ENCODE measurements at places on chromosomes 1 and 21.

- no peak for DNase-seq
Observed at GRCh38 chr21:45373991-45374816, 30.8 kb upstream of the COL18A1 start.

DNA sequence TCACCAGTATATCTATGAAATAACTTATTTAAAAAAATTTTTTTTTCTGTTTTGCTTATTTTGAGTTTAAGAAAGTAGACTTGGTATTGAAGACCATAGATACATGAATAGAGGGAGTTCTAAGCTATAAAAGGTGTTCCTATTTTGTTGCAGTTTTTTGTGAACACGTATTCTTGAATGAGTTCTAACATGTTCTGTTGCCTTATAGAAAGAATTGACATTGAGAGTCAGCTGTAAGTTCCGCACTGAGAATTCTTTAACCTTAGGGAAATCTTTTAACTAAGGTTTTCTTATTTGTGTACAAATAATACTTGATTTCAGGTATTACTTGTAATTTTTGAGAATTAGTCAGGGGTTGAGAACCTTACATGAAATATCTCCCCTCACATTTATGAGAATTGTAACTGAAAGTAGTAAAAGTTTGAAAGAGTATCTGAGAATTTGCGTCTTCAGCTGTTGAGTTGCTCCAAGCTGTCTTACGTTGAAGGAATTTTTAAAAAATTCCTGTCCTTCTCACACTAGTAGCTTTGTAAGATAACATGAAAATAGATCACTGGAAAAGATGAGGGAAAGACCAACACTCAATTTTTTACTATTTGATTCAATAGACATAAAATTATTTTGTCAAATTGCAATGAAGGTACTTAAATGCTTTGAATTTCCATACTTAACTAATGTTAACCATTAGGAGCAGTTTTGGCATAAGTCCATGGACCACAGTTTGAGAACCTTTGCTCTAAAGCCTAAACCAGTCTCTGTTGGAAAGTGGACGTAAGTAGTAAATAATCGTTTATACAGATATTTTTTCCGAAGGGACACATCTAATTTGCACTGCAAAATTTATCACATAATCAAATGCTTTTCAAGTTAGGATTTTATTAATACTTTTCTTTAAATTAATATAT is 3.8 kb downstream of the DR1 start:
- peak; percentile 9 for DNase-seq

GRCh38 chr1:98979463-98979862 is 25.2 kb downstream of the PLPPR5 start:
- DNase-seq, result no peak

- peak; percentile 94 for DNase-seq
Observed at GRCh38 chr1:214476229-214476985, 75.0 kb downstream of the PTPN14 start.

DNA sequence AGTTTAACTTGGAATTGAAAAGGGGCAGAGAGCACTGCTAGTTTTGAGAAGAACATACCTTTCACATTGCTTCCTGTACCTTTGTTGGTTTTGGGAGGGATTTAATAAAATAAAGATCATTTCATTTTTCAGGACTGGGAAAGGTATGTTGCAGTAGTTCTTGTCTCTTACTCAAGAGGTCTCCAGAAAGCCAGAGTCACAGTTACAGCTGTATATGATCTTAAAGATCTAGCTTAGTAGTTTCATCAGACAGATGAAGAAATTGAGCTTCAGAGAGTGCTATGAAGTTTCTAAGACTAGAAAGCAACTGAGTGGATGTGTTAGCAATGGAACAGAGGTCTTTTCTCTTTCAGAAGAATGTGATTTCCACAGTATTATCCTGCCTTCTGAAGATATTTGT is 1.0 kb downstream of the OR10K2 start:
- DNase-seq, result no peak

DNA sequence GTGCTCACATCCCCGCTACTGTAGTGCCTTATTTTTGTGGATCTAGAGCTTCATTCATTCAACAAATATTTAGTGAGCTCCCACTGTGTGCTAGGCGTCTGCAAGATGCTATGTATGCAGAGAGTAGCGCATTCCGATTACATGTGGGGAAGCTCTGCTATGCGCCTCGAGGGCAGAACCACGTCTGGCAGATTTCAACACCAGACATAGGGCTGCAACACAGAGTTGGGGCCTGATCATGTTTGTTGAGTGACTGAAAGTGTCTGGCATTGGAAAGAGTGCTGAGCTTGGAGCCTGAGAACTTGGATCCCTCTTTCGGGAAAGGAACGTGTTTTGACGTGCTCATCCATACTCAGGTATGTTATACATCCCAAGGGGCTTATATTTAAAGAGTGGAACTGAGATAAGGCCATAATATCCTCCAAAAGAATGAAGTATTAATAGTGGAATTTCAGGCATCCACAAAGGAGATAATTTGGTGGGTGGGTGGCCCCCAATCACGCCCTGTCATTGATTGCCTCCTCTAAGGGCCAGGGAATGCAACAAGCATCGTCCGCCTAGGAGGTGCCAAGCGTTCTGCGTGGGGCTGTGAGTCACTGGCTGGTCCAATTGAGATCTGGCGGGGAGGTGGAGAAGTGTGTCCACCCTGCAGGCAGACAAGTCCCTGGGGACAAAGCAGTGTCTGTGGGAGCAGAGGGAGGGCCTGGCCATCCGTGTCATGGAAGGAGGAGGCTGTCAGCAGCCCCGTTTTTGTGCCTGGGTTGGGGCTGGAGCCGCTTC is 62.8 kb upstream of the ZBTB40 start:
- DNase-seq, result no peak

- DNase-seq, result no peak
Observed at GRCh38 chr1:211382182-211382713, 55.6 kb downstream of the TRAF5 start.

- DNase-seq, result peak; percentile 83
Observed at GRCh38 chr21:33682992-33683627, 40.8 kb downstream of the ITSN1 start.

- no peak for DNase-seq
Observed at GRCh38 chr1:201903135-201903534, 14.4 kb downstream of the SHISA4 start.

DNA sequence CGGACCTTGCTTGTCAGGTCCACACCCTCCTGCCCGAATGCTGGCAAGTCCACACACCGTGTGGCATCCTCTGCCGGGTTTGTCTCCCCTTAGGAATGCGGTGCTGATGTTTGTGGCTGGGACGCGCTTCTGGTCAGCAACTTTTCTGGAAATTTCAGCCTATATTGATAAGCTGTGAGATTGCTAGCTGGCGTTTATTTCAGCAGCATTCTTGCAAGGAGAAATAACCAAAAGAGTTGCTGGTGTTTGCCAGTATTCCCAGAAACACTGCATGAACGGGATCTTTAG is 601 bp downstream of the CEPT1 start:
- peak; percentile 69 for DNase-seq

- DNase-seq, result no peak
Observed at GRCh38 chr1:159338018-159338417, 35.9 kb downstream of the FCER1A start.

GRCh38 chr1:109573785-109574184 is 25.4 kb downstream of the GNAI3 start:
- DNase-seq, result no peak

DNA sequence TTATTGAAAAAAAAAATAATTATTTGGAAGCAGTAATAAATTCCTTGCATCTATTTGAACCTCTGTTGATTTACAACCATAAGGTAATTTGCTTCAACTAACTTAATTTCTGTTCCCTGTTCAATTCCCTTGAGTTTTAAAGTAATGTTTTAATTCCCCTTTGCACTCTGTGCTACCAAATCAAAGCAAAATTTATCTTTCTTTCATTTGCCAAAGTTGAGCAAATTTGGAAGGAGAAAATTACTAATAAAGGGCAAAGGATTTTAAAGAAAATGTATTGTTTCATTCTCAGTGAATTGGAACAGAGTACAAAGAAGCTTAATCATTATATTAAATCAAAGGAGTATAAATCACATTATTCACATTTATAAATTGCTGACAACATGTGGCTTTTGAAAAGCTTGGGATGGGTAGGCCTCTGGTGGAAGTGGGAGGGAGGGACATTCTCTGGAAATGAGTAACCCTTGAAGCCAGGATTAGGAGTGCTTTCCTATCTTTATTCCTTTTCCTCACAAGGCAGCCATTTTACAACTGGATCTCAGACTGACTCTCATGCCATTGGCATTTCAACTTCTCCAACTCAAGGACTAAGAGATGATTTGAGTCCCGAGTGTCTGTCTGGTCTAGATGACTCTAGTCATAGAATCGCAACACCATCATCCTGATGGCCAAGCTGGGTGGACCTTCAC is 331.6 kb upstream of the DUSP10 start:
- no peak for DNase-seq

- DNase-seq, result no peak
Observed at GRCh38 chr1:244137725-244138124, 86.6 kb downstream of the ZBTB18 start.

DNA sequence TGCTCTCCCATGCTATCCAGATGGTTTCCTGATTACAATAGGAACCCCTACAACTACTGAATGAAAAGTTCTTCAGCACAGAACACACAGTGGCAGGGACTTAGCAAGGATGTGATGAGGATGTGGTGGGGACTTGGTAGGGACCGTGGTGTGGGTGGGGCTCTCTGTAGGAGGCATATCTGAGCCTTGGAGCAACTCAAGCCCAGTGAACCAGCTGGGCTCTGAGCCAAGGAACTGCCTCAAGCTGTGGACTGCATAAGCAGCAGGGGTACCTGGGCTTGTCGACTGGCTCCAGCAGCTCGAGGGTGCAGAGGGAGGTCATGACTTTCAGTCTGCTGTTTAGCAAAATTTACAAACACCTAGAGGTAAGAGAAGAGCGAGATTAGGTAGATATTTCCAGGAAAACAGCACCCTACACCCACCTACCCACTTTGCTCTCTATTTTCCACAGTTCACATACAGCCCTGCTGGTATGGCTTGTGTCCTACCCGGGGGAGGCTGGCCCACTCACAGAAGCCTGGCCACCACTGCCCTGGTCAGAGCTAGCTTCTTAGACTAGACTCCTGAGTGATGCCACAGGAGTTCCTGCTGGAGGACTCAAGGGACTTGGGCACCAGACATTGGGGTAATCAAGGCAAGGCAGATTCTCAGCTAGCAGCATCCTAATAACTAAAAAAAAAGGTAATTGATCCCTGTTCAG is 86.8 kb upstream of the GCLM start:
- DNase-seq, result no peak

GRCh38 chr1:31828341-31828740 is 12.5 kb upstream of the SPOCD1 start:
- no peak for DNase-seq

- DNase-seq, result no peak
Observed at GRCh38 chr1:27601771-27602461, 2.0 kb downstream of the AHDC1 start.

- DNase-seq, result no peak
Observed at GRCh38 chr1:228976316-228976715, 241.0 kb downstream of the RHOU start.

DNA sequence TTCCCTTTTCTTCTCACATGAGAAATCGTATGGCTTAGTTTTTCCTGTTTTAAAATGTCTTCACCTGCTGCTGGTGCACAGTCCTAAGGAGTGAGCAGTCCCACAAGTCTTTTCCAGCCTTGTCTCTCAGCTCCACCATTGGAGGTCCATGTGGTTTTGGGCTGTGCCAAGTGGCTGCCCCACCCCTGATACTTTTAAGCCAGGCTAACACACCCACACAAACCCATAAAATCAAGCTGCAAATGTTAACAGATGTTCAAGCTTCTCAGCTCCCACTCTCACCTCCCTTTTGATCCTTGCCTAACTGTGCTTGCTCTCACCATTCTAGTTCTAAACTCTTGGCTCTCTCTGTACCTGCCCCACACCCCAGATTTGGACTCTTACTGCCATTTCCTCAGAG is 74.5 kb upstream of the COL24A1 start:
- DNase-seq, result no peak

DNA sequence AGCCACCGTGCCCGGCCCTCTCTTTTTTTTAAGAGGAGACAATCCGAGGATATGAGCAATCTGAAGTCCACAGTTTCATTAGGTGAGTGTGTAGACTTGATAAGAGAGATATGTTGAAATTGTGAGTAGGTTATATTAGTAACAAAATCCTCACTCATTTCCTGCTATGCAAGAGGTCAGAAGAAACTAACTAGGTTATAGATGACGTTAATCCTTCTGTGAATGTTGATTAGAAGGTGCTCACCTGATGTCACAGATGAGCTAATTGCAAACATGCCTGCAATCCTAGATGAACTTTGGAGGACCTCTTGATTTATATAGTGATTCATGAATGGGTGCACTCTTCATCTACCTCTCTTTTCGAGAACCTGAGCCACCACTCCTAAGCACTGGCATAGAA is 29.3 kb downstream of the NTMT2 start:
- DNase-seq, result no peak

DNA sequence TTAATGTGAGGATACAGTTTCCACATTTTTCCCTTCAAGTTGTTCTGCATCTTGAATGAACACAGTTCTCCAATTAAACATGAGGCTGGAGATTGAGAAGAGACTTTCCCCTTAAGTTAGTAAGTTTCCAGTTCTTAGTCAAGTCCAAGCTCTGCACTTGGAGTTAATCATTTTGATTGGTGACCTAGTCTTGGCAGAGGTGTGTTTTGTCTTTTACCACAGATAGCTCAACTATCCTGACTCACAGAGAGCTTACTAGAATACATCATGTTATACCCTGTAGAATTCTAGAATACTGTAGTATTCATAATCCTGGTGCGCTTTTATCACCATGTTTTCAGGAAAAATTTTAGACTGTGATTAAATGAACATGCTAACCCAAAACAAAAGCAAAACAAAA is 129.2 kb downstream of the CYYR1 start:
- no peak for DNase-seq

GRCh38 chr1:32753532-32754316 is 51.2 kb upstream of the SYNC start:
- peak; percentile 77 for DNase-seq

GRCh38 chr1:12142891-12143630 is 23.7 kb upstream of the TNFRSF1B start:
- DNase-seq, result no peak

GRCh38 chr1:186391841-186392240 is 16.2 kb downstream of the ODR4 start:
- DNase-seq, result no peak

DNA sequence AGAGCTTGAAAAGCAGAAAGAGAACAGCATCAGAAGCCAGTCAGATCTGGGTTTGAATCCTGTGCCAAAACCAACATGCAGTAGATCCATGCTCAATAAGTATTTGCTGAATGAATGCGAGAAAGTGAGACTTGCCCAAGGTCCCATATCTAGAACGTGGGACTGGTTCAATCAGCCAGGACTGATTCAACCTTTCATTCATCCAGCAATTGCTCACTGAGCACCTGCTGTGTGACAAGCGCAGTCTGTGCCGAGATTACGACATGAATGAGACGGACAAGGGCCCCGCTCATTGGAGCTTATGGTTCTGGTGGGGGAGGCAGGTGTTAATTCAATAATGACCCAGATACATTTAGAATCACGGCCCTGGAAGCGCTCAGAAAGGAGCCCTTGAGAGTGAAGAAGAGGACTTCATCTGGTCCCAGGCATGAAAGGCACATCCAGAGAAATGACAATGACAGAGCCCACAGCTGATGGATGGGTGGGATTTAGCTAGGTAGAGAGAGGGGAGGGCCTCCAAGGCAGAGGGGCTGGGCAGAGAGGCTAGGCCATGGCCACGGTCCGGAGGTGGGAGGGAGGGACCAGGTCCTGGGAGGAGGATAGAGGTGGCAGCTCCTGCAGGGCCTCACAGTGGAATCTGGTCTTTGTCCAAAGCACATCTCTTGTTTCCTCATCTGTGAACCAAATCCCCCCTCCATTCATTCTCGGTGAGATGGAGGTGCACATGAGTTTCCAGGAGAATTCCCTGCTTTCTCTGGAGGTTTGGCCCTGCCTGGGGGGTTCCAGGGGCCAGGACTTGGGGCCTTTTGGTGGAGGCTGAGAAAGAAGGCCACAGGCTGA is 4.2 kb upstream of the FAM131C start:
- peak; percentile 4 for DNase-seq

Data from ACHN (cell line).